Prostate gland (tissue), 2 donors: ENCODE measurements at places on chromosomes 13 and 19. TPM values are rescaled to one million over a fixed set of nuclear protein-coding genes. Genes with fewer than 3 reads are reported as not detected.

Gene MBD3L5
- not detected for total RNA-seq

GRCh38 chr19:58196901-58197616 lies 14.2 kb downstream of the ZNF274 start:
- no peak for DNase-seq

DNA sequence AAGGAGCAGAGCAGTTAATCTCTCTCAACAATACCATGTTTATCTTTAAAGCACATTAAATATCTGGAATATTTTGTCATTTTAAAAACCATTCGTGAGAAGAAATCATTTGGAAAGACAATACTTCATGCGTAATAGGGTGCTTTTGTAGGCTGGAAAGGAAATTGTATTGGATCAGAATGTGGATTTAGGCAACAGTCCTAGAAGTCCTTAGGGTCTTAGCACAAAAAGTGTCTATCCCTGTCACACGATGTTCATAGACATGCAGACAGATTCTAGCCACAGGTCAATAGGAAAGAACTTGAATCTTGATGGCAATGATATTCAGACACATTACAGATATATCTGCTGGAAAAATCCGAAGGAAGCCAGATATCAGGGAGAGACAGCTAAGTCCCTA lies 156.0 kb downstream of the KCTD12 start:
- DNase-seq: no peak

DNA sequence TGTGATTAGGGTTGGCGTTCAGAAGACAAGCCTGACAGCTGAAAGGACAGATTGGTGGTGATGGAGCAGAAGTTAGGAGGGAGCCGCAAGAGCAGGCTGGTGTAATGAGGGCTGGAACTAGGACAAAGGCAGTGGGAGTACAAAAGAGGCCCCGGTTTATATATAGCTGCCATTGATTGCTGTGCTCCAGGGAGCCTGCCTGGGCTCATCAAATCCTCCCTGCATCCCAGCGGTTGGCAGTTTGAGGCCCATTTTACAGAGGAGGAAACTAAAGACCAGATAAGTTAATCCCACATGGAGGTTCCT lies 123.7 kb downstream of the CACNA1A start:
- DNase-seq: no peak

Gene ZNF737
- total RNA-seq: 22.1 TPM

Gene FARP1
- 70.6 TPM for total RNA-seq

Gene GGN
- 0.27 TPM for total RNA-seq

GRCh38 chr19:49924004-49924880 lies 4.8 kb upstream of the ATF5 start:
- DNase-seq: no peak

- no peak for DNase-seq
Observed at GRCh38 chr19:3866910-3867638, 1.8 kb downstream of the ZFR2 start.

Gene DAND5
- 1.8 TPM for total RNA-seq

GRCh38 chr13:80048802-80049201 lies 292.1 kb downstream of the SPRY2 start:
- no peak for DNase-seq

DNA sequence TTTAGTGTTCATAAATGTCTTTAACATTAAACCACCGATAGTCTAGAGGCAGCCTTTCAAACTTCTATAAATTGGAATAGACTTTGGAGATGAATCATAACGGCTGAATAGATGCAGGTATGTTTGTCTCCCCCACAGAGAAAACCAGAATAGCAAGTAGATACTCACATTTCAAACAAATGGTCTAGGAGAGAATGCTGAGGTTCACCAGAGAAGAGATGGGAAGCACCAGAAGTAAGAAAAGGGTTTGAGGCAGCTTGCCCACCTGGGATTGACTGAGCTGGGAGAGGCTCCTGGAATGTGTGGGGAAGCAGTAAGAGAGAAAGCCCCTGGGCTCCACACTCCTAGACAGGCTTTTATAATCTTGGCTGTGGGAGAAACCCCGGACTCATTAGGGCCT lies 6.4 kb downstream of the IGFL3 start:
- no peak for DNase-seq

Gene ZNF536
- 1.1 TPM for total RNA-seq

DNA sequence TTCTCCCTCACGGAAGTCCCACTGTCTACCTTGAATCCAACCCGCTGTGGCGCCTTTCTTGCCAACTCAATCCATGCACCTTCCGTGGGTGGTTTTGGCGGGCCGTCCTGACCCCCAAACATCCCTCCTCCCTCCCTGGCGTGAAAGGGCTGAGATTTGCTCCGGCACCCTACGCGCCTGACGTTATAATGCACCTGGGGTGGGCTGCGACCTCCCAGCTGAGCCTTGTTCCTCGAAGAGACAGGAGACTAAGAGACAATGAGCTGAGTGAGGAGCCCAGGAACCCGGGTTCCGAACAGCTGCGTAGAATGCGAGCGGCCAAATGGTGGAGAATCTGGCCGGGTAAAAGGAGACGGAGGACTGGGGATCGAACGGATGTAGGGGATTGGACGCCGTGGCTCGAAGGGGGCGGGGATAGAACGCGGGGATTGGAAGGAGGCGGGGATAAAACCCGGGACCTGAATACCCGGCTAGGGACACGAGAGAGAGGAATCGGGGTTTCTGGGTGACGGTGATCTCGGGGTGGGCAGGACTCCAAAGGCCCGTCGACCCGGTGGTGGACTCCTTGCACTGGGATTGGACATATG lies at the start of gene CPT1C:
Gene CPT1C (plus strand): TSS at position 461 of the 587 bp plus-strand sequence. CDS start 1,137 bp downstream, outside the sequence.
- DNase-seq: peak; percentile 81
